ENCODE measurements at places on chromosomes 7 and 10. TPM values are rescaled to one million over a fixed set of nuclear protein-coding genes. Genes with fewer than 3 reads are reported as not detected.

DNA sequence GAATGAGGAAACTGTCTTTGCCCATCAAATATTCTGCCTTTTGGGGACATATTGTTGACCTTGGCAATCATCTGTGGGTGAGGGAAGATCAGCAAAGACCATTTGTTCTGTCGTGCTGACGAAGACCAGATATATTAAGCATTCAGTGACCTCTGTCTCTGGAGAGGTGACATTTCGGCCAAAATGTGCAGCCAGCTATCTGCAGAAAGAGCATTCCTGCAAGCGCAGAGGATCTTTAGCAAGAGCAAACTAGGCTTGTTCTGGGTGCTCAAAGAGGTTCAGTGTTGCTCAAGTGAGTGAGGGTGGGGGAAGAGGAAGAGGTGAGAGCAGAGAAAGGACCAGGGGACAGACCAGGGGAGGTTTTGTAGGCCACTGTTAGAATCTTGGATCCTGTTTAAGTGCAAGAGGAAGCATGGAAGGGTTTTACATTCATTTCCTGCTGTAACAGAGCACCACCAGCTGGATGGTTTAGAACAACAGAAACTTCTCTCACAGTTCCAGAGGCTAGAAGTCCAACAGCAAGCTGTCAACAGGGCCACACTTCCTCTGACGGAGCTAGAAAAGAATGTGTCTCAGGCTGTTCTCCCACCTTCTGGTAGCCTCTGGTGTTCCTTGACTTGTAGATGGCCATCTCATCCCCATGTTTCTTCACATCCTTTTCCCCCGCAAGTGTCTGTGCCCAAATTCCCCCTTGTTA lies 11.2 kb downstream of the C10orf120 start:
- no peak for DNase-seq

DNA sequence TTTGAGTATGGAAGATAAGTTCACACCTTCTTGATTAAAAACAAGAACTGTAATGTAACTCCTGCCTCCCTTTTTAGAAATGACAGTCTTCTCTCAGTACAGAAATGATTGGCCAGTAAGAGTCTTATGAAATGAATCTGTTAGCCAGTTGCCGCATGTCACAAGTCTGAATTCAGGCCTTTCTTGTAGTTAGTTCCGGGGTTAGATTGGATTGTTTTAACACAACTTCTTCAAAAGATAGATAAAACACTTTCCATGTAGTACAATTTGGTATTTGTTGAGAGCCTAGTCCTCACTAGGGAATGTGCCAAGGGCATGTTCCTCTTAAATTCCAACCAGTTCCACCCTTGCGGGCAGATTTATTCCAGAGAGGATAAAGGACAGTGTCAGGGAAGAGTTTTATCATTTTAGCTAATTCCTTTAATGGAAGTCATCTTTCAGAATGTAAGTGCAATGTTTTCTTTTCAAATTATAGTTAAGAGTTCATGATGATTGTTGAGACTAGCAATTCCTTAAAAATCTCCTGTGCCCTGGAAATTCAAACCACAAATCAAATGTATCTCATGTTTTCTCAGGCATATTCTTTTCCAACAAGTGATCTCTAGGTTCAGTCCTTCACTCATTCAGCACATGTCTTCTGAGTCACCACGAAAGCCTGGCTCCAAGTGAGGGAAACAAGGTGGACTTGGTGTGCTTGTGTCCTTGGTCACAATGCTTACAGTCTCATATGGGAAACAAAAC lies 4.1 kb downstream of the FHIP2A start:
- DNase-seq = no peak

GRCh38 chr7:130429019-130429418 lies 11.8 kb downstream of the CEP41 start:
- no peak for DNase-seq

DNA sequence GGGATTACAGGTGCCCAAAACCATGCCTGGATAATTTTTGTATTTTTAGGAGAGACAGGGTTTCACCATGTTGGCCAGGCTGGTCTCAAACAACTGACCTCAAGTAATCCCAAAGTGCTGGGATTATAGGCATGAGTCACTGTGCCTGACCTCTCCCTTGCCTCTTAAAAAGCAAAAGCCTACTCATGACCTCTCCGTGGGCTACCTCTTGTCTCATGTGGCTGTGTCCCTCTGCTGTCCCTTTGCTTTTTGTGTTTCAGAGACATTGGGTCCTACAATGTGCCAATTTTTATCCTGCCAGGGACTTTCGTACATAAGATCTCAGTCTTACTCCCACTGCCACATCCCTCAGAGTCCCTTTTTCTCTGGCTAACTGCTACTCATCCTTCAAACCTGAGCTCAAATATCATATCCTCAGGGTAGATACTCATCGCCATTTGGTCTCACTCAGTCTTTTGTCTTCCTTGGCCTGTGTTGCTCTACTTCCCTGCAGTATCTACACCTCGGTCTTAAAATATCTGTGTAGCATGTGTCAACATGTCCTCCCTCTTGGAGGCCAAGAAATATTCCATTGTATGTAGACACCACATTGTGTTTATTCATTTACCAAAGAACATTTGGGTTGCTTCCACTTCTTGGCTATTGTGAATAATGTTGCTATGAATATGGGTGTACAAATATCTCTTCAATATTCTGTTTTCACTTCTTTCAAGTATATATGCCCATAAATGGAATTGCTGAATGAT lies 465.0 kb upstream of the KLF6 start:
- no peak for DNase-seq

DNA sequence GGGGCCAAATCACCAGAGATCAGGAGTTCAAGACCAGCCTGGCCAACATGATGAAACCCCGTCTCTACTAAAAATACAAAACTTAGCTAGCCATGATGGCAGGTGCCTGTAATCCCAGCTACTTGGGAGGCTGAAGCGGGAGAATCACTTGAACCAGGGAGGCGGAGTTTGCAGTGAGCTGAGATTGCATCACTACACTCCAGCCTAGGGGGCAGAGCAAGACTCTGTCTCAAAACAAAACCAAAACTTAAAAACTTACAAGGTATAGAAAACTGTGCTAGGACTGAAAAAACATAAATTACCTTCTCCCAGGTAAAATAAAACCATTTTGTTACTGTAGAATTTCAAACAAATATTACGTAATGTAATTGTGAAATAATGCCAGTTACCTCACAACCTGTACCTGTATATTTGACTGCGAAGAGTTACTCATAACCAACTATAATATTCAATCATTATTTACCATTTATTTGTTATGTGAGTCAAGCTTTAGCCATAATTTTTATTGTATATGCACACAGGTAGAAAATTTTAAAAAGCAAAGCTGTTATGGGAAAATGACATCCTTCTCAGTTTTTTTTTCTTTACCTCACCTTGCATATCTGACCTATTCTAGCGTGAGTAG lies 180.9 kb downstream of the SEMA3A start:
- no peak for DNase-seq

DNA sequence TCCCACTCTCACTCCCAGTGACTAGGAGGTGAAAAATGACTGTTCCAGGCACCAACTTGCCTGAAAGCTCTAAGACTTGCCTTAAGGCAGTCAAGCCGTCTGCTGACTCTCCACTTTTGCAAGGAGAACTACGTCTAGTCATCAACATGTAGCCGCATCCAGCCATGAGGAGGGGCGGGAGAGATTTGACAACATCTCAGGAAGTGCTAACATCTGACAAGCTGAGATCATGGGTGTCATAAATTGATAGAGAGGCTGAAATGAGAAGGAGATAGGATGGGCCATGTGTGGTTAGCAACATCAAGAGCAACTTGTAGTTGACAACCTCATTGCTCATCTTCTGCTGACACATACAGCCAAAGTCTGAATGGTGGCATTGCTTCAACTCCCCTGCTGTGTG lies 9.0 kb upstream of the TBXAS1 start:
- DNase-seq = no peak

- no peak for DNase-seq
Measured at GRCh38 chr10:90787393-90788198, 70.2 kb downstream of the HTR7 start.

GRCh38 chr10:77350711-77351119 lies 286.9 kb downstream of the KCNMA1 start:
- peak; percentile 32 for DNase-seq

- no peak for DNase-seq
Measured at GRCh38 chr7:131225619-131226513, 101.8 kb upstream of the MKLN1 start.

- DNase-seq = no peak
Measured at GRCh38 chr7:30771880-30772425, 736 bp downstream of the MINDY4 start.

DNA sequence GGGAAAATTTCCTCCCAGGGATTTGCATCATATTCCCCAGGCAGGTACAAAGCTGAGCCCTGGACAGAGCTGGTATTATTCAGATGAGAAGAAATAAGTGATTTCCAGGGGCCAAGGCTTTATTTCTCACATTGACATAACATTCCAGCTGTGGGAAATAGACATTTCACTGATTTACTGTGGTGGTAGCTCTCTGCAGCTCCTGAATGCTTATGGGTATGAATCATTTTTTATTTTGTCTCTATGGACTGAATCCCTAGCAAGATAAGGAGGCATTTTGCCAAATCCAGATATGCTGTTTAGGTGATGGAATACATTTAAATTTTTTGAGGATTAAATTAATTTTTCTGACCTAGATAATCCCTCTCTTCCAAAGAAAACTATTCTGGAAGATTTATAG lies 97.9 kb downstream of the MTPN start:
- no peak for DNase-seq

The LIMK1 gene
- total RNA-seq = 23.0 TPM

The HMX3 gene
- not detected for total RNA-seq

The AGR2 gene
- not detected for total RNA-seq

The NKX1-2 gene
- total RNA-seq = not detected

The NRG3 gene
- total RNA-seq = 0.04 TPM

The ADCYAP1R1 gene
- total RNA-seq = 0.46 TPM

Data from pulmonary artery endothelial cell (primary cell).